ENCODE measurements at places on chromosomes 5 and 9.

- DNase-seq, result peak; percentile 19
Observed at GRCh38 chr9:35158501-35159280, 3.1 kb upstream of the UNC13B start.

DNA sequence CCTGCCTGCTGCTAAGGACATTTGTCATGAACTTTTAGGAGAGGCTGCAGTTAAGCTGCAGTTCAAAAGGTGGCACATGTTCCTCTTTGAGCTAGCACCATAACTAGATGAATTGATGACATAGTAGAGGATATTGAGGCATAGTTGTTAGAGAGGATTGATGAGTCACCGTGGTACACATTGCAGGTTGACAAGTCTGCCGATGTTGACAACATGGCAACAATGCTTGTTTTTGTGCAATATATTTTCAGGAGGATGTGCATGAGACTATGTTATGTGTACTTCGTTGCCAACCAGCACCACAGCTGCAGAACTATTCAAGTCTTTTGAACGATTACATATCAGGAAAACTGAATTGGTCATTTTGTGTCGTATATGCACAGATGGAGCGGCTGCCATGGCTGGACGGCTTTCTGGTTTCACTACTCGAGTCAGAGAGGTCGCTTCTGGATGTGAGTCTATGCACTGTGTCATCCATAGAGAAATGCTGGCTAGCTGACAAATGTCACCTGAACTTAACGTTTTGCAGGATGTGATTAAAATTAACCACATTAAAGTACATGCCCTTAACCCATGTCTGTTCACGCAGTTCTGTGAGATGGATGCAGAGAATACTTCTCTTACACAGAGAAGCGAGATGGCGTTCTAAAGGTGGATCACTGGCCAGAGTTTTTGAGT, 24.2 kb downstream of the ANP32B start:
- DNase-seq, result no peak

- DNase-seq, result no peak
Observed at GRCh38 chr5:33611877-33612276, 171.1 kb downstream of the TARS1 start.

GRCh38 chr5:149901511-149901910, 43.1 kb downstream of the PDE6A start:
- no peak for DNase-seq

DNA sequence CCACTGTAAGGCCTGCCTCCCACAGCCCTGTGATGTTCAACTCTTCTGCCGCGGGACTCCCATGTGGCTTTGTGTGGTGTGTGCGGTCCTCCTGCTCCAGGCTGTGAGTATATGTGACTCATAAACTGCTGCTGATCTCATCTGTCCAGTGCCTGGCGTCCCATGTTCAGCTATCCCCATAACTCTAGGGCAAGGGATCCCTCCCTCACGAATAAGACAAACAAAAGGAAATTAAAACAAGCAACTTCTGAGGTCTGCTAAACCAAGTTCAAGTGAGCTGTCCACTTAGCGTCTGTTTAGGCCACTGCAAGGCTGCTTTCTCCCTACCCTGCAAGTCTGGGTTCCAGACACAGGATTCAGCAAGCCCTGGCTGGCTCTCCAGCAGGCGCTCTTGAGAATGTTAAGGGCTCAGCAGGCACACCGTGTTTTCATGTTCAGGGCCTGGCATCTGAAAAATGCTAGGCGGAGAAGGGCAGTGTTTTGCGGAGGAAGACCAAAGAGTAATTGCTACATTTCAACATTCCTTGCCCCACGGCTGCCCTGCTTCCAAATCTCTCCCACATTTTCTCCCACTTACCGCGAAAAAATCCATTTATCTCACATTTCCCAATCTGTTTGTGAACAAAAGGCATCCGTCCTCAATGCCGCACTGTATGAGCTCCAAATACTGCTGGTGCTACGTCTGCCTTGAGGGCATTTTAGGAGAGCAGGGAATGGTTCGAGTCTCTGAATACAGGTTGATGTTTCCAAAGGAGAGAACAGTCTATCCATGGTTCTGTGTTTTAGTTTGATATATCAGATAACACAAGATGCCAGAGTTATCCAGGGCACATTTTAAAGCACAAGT, 280.2 kb downstream of the SEMA5A start:
- no peak for DNase-seq

DNA sequence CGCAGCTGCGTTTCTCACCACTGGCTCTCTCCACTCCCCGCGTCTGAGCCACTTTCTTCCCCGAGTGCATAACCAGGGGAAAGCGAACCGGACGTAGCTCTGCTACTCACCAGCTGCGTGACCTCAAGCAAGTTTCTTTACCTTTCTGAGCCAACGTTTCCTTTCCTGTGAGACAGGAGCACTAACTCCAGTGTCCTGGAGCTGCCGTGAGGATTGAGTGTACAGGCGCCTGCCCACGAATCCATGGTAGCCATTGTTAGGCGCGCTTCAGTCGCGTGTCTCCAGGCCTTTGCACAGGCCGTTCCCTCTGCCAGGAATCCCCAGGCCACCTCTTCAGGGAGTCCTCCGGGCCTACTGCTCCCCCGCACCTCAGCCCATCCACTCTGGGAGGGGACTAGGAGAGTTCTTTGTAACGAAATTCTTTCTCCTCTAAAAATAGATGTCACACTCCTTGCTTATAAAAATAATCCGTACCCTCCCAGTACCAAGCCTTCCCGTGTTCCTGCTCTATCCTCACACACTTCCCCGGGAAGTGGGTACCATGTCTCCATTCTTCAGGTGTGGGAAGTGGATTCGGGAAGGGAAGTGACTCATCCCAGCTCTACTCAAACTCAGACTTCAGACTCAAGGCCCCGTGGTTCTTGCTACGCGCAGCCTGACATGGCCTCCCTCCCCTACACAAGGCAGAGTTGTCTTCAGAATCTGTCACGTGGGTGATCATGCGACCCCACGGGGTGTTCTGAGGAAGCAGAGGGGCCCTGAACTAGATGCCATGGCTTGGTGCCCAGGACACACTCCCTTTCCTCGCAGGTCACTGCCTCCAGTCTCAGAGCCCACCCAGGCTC, 16.1 kb upstream of the CRB2 start:
- peak; percentile 73 for DNase-seq

- no peak for DNase-seq
Observed at GRCh38 chr9:2220036-2220435, 204.9 kb downstream of the SMARCA2 start.

DNA sequence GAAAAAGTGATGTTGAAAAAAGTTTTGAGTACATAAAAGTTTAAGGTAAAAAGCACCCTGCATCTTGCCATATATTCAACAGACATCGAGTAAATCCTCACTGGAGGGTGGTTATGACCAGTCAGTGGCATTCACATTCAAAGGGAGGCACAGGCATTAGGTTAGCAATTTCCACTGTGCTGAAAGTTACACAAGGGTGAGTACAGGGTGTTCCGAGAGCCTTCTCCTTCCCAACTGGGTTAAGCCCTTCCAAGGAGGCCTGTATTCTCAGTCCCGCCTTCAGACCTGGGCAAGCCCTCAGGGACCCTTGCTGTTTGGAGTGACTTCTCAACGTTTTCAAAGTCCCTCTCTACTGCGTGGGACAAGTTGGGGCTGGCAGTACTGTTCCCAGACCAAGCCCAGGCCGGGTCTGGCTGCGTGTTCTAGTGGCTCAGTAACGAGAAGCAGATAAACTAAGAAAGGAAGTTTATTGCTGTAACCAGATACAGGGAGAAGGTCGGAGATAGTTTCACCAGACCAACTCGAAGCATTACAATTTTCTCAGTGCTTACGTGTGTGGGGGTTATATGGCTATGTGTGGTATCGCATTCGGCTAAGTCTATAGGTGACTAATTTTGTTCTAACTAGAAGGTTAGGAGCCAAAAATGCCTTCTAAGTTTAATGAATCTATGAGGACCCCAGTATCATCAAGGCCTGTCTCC, 13.0 kb upstream of the SETX start:
- DNase-seq, result no peak

- DNase-seq, result no peak
Observed at GRCh38 chr5:149633476-149634350, 52.4 kb downstream of the ARHGEF37 start.

GRCh38 chr5:142277796-142278195, 47.0 kb downstream of the SPRY4 start:
- DNase-seq, result no peak

GRCh38 chr5:90843443-90843842, 284.8 kb downstream of the ADGRV1 start:
- DNase-seq, result no peak

- no peak for DNase-seq
Observed at GRCh38 chr5:147307170-147307569, 72.3 kb downstream of the STK32A start.
